ENCODE measurements at places on chromosomes 6 and 20. TPM values are rescaled to one million over a fixed set of nuclear protein-coding genes. Genes with fewer than 3 reads are reported as not detected.
A peak's percentile ranks its signal among the peaks of the same experiment; 100 is the strongest.

DNA sequence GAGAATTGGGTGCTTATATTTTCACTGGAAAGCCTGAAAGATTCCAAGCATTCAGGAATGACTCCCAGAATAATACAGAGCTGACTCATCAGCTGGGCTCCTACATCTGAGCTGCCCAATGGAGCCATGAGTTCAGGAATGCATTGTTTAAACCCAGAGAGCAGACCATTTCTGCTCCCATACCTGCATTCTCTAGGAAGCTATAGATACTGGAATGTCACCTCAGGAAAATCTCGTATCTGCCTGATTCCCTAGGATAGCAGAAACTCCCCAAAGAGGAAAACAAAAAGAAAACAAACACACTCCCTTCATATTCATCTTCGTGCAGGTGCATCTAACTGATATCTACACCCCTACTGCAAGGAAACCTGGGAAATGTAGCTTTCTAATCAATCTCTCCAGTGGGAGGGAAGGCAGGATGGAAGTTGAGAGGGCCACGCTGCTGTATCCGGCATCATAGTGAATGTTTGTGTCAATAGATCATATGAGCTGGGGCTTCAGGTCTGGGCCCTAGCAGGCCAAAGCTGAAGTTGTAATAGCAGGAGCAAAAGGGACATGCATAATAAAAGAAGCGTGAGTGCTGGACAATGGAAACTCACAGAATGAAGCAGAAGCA, 8.2 kb upstream of the SLC2A12 start:
- H3K4me1 ChIP-seq: peaks cover 14% of the 10 kb centered on the region
- DNase-seq: no peak
- no peaks in the 10 kb centered on the region for H3K36me3 ChIP-seq
- H3K4me3 ChIP-seq: no peak overlapping the region
- peak overlapping the region; percentile 68 for H3K27ac ChIP-seq

GRCh38 chr20:59662161-59662560, 57.8 kb downstream of the PHACTR3 start:
- H3K4me1 ChIP-seq: no peaks in the 10 kb centered on the region
- no peaks in the 10 kb centered on the region for H3K27me3 ChIP-seq
- no peak overlapping the region for H3K4me3 ChIP-seq
- DNase-seq: no peak
- H3K27ac ChIP-seq: no peak overlapping the region

DNA sequence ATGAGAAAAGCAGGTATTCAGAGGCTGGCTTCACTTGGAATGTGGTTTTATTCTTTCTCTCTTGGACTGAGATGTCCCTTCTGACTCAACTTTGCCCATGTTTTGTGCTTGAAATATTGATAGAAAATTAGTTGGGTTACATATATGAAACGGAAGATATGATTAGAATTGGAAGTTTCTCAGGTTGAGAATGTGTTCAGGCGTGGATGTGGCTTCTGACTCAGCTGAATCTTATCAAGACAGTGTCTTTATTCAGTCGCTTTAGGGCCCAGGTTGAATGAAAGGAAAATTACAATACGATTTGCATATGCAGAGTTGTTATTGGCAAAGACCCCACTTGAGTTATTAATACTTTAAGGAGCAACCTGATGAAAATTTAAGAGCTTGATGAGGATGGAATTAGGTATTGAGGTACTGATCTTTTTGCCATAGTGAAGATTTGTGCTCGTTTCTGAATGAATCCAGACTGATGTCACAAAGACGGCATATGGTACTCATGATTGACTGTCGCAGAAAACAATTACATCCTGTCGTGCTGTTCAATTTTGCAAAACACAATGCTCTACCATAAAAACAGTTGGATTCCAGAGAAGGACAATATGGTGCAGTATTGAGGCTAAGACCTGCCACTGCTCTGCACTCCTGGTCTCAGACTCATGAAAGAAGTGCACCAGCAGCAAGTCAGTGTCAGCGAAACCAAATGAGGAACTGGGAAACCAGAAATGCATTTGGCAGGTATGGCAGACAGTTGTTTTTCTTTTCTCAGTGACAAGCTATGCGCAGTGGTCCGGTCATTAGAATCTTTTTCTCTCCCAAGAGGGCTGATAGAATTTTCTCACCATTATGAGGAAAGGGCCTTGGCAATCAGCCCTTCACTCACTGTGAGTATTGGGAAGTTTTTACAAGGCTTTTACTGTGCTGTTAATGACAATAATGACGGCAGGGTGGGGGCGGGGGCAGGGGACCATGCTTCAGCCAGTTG, 158.3 kb downstream of the DOK5 start:
- DNase-seq: no peak
- no peaks in the 10 kb centered on the region for H3K36me3 ChIP-seq
- no peak overlapping the region for H3K27ac ChIP-seq
- no peaks in the 10 kb centered on the region for H3K4me1 ChIP-seq
- H3K27me3 ChIP-seq: no peaks in the 10 kb centered on the region

DNA sequence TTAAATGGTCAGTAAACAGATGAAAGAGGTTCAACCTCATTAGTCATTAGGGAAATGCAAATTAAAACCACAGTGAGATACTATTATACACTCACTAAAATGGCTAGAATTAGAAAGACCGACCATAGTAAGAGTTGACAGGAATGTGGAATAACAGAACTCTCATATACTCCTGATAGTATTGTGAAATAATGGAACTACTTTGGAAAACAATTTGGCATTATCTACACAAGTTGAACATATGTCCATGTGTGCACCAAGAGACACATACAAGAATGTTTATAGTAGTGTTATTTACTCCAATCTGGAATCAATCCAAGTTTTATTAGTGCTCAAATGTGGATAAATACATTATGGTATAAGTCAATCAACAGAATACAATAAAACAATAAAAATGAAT, 59.6 kb downstream of the AK9 start:
- no peak overlapping the region for H3K4me3 ChIP-seq
- no peak overlapping the region for H3K27ac ChIP-seq
- H3K4me1 ChIP-seq: no peaks in the 10 kb centered on the region
- H3K27me3 ChIP-seq: no peaks in the 10 kb centered on the region
- H3K36me3 ChIP-seq: no peaks in the 10 kb centered on the region

GRCh38 chr20:6886065-6886729, 118.7 kb downstream of the BMP2 start:
- no peaks in the 10 kb centered on the region for H3K27me3 ChIP-seq
- H3K4me3 ChIP-seq: no peak overlapping the region
- no peaks in the 10 kb centered on the region for H3K36me3 ChIP-seq
- no peak for DNase-seq
- H3K27ac ChIP-seq: no peak overlapping the region
- no peaks in the 10 kb centered on the region for H3K4me1 ChIP-seq

DNA sequence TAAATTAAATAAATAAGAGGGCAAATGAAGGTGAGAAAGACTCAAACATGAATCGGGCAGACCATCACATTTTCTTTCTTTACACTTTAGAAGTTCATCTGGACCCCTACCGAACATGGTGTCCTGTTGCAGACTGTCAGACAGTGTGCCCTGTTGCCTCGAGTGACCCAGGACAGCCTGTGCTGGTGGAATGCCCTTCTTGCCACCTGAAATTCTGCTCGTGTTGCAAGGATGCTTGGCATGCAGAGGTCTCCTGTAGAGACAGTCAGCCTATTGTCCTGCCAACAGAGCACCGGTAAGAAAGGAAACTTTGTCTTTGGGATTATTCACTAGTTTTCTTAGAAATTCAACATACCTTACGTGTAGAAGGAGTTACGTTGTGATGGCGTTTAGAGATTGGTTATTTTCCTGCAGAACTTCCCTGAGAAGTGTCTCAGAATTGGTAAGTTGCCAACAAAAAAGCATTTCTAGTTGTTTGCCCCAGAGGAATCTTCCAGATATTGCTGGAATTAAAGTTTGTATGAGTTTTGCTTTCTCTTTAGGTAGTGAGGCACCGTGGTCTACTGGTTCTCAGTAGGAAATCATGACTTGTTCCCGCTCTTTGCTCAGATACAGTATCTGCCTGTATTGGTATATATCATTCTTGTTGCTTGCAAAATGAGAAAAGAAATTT, 70.1 kb downstream of the RNF144B start:
- H3K4me3 ChIP-seq: no peak overlapping the region
- H3K27me3 ChIP-seq: no peaks in the 10 kb centered on the region
- H3K36me3 ChIP-seq: peaks cover 51% of the 10 kb centered on the region
- no peaks in the 10 kb centered on the region for H3K4me1 ChIP-seq

DNA sequence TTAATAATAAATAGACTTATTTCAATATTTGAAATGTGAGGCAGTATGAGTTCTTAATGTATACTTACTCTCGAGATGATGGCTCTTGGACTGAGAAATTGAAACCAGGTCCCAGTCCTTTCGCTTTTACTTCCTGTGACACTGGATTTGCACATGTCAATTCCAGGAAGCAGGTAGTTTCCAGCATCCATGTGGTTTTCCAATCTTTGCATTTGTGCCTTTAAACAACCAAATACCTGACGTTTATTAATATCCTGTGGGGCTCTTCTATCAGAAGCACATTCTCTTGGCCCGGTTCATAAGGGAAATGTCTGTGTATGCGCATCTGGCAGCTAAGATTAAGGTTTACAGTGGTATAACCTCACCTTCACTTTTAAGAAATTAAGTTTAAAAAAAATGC, 13.1 kb downstream of the UTRN start:
- H3K4me1 ChIP-seq: peaks cover 3% of the 10 kb centered on the region
- no peaks in the 10 kb centered on the region for H3K36me3 ChIP-seq
- H3K27ac ChIP-seq: peak overlapping the region; percentile 69
- no peak overlapping the region for H3K4me3 ChIP-seq
- no peak for DNase-seq

DNA sequence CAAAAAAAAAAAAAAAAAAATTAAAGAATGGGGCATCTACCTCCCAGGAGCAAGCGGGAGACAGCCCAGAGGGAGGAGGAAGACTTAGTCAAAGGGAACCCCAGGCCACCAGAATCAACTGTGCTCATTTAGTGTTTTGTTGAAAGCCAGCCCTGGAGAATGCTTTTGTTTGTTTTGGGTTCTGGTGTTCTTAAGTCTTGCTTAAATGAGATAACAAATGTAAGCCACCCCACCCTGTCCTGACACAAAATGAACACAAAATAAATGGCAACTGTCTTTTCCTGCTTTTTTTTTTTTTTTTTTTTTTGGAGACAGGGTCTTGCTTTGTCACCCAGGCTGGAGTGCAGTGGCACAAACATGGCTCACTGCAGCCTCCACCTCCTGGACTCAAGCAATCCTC, 165.0 kb upstream of the JARID2 start:
- no peaks in the 10 kb centered on the region for H3K27me3 ChIP-seq
- DNase-seq: no peak
- no peak overlapping the region for H3K27ac ChIP-seq
- H3K36me3 ChIP-seq: no peaks in the 10 kb centered on the region

- H3K36me3 ChIP-seq: no peaks in the 10 kb centered on the region
- DNase-seq: no peak
- H3K4me1 ChIP-seq: no peaks in the 10 kb centered on the region
Measured at GRCh38 chr6:14286144-14286543, 168.6 kb downstream of the CD83 start.

GRCh38 chr20:60627751-60628565, 624.1 kb upstream of the CDH4 start:
- DNase-seq: no peak
- no peaks in the 10 kb centered on the region for H3K27me3 ChIP-seq
- no peaks in the 10 kb centered on the region for H3K4me1 ChIP-seq
- no peak overlapping the region for H3K27ac ChIP-seq
- H3K4me3 ChIP-seq: no peak overlapping the region

The C6orf141 gene
- not detected for total RNA-seq

DNA sequence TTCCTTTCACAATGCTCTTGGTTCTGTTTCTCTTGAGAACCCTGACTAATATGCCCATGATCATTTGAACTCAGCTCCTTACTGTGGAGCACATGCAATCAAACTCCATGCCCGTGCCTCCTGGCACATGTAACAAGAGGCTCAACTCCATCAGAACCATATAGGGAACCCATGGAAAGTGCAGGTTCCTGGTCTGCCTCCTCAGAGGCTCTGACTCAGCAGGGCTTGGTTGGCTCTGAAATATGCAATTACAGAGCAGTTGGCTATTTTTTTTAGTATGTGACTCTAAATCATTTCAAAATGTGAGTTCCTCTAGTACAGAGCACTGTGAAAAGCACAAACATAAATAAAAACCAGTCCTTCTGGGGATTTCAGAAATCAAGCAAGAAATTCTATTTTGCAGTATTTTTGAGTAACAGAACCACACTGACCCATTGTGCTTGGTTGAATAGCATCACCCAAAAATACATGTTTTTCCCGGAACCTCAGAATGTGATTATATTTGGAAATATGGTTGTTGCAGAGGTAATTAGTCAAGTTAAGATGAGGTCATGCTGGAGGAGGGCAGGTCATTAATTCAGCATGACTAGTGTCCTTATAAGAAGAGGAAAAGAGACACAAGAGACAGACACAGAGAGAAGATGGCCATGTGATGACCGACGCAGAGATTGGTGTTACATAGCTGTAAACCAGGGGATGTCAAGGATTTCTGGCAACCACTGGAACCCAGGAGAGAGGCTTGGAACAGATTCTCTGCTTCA, 13.2 kb upstream of the MAP3K4 start:
- DNase-seq: no peak
- H3K27ac ChIP-seq: no peak overlapping the region
- no peaks in the 10 kb centered on the region for H3K36me3 ChIP-seq
- H3K4me3 ChIP-seq: no peak overlapping the region

GRCh38 chr6:3919849-3920248, 70.7 kb downstream of the FAM50B start:
- peaks cover 18% of the 10 kb centered on the region for H3K4me1 ChIP-seq
- peak overlapping the region; percentile 64 for H3K27ac ChIP-seq
- no peak overlapping the region for H3K4me3 ChIP-seq
- no peaks in the 10 kb centered on the region for H3K27me3 ChIP-seq
- no peaks in the 10 kb centered on the region for H3K36me3 ChIP-seq

DNA sequence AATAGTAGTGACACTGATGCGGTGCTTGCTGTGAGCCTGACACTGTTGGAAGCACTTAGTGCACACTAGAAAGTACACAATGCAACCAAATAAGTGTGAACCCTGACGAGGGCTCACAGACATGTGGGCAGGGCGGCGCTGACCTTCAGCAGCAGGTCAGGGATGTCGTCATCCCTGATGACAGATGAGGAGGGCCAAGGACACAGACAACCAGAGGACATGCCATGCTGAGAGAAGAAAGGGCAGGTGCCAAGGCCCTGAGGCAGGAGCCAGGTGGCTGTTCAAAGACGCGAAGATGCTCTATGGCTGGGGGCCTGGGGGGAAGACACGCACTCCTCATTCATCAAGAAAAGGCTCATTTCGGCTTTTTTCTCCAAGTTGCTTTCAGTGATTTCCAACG, 176.4 kb upstream of the CST7 start:
- no peaks in the 10 kb centered on the region for H3K4me1 ChIP-seq
- DNase-seq: no peak
- H3K4me3 ChIP-seq: no peak overlapping the region
- H3K27me3 ChIP-seq: peaks cover 4% of the 10 kb centered on the region

DNA sequence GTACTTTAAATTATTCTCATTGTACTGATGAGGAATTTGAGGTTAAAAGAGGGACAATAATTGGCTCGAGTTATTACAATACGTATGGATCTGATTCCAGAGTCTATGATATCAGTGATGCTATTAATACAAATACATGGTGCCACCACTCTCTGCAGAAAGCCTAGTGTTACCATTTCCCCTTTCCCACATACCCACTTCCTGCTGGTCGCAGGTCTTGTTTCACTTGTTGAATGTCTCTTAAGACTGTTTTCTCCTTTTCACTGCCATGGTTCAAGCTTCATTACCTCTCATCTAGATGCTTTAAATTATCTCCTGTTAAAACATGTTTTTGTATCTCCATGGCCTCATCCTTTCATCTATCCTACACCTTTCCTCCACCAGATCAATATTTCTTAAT, 62.0 kb downstream of the FHL5 start:
- no peak for DNase-seq
- H3K4me3 ChIP-seq: no peak overlapping the region
- peaks cover 6% of the 10 kb centered on the region for H3K4me1 ChIP-seq

- H3K4me3 ChIP-seq: no peak overlapping the region
- DNase-seq: no peak
- no peaks in the 10 kb centered on the region for H3K36me3 ChIP-seq
Measured at GRCh38 chr6:109237077-109237985, 142.0 kb downstream of the CEP57L1 start.

All from heart right ventricle (tissue), 16 donors.